Peyer's patch (tissue), 4 donors: ENCODE measurements at places on chromosomes 13 and 19.

DNA sequence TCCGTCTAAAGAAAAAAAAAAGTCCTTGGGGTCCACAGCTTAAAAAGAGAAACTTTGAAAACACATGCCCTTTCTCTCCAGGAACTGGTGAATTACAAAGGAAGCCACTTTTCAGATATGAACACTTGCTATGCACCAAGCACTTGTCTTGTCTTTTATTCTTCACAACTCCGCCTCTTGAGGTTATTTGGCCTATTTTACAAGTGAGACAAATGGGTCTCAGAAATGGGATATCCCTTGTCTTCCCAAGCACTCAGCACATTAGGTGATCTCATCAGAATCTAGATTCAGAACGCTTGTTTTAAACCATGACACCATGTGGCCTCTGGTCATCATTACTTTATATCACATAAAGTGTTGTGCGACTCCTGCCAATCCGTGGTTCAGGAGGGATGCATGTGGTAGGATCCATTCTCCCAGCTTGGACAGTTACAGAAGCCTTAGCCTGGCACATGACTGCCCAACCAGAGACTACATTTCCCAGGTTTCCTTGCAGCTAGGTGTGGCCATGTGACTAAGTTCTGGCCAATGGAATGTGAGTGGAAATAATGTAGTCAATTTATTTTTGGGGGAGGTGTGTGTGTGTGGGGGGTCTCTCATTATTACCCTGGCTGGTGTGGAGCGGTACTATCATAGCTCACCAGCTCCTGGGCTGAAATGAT, 13.9 kb downstream of the TSKS start:
- no peak for DNase-seq

DNA sequence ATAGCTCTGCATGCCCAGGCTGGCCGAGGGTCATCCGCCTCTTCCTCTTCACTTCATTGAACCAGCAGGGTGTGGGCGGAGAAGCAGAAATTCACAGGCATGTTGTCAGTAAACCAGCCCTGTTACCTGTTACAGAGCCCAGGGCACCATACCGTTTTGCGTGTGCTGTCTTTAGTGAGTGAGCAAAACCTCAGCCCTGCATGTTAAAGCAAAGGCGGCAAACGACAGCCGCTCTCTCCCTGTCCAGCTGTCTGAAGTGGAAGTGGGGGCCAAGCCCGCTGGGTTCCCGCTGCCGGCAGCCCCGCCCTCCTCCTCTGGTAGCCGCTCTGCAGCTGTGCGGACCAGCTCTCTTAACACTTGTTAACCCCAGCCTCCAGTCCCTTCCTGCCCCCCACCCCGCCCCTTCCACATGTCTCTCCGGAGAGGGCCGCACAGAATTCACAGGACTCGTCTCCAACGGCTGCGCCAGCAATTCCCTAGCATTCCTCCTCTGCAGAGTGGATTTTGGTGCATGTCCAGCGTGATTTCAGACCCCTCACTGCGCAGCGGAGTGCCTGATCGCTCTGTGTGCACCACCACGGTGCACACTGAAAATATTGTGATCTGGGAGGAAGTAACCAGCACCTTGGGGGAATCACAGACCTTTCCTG, 12.7 kb downstream of the KLHL26 start:
- DNase-seq: no peak

GRCh38 chr13:26019251-26019650, 32.6 kb downstream of the SHISA2 start:
- no peak for DNase-seq

- DNase-seq: no peak
These were observed 152.9 kb downstream of the EFNB2 start for GRCh38 chr13:106382534-106382933.

- DNase-seq: no peak
These were observed 1505.1 kb upstream of the SLC10A2 start for GRCh38 chr13:104571161-104571892.

GRCh38 chr19:46544651-46545050, 49.0 kb upstream of the PNMA8B start:
- DNase-seq: no peak

- DNase-seq: no peak
These were observed 35.7 kb downstream of the TSKS start for GRCh38 chr19:49727217-49728030.
